ENCODE measurements at places on chromosomes 11 and 22. TPM values are rescaled to one million over a fixed set of nuclear protein-coding genes. Genes with fewer than 3 reads are reported as not detected.

DNA sequence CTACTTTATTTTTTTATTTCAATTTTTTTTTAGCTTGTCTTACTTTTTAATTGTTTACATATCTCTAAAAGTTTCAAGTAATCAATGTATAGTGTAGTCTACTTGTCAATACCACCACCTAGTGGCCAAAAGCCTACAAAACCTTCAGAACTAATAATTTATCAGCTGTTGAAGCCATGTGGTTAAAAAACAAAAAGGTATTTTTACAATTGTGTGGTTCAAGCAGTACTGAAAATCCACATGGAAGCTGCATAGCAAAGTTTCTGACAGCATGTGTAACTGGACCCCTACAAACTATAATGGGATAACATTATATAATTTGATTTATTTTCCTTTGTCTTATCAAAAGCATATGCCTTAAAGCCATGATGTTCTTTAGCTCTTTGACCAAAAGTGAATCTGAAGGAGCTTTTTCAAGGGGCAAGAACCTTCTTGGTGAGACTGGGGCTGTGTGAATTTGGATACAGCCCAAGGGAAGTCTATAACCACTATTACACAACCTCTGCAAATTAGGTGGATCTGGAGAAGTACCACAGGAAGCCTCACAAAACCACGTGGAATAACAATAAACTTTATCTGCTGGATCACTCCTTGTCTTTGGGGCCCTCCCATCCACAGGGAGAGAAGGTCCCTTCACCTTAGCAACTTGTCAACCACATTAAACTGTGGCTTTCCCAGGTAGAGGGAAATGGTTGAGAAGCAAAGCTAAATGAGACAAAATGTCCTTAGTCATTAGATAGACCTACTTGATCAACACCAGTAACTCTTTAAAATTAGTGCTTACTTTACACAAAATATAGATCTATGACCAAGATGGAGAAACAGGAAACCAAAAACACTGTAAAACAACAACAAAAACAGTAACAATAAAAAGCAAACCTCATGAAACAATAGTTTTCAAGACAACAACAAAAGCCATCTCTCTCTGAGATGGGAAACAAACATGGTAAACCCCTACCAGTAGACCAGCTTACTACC is 9.9 kb downstream of the NARS2 start:
- no peak for DNase-seq

- DNase-seq: no peak
These were observed 82.1 kb downstream of the FBLN1 start for GRCh38 chr22:45584621-45585436.

OR6T1 gene
- polyA plus RNA-seq: not detected

NCAM1 gene
- polyA plus RNA-seq: 3.1 TPM

DNA sequence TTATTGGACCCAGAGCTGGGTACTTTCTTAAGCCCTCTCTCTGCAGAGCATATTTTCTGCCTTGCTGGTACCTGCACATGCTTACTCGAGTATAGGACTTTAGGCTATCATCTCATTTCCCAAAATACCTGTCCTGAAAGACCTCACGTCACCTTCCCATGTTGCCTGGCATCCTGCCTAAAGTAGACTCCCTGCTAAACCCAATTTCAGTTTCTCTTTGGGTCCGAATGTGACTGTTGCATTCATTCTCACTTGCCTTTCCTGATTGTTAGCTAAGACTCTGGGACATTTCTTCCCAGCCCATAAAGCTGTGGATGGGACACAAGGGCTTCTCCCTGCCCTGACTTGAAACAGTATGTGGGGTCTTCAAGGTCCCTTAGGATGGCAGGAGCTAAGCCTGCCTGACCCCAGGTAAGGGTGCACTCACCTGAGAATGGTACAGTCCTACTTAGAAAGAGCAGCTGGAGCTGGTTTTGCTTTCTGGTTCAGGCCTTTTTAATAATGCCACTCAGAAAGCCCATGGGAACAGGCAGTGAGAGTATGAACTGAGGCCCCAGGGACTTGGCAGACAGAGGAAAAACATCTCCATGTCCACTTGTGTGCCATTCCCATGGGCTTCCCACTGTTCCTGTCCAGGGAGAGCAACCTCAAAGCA is 12.9 kb downstream of the OR51E2 start:
- DNase-seq: no peak

MPEG1 gene
- not detected for polyA plus RNA-seq

GRCh38 chr11:19253817-19254216 is 13.1 kb upstream of the E2F8 start:
- no peak for DNase-seq
